ENCODE measurements at places on chromosomes 5 and 9.
A peak's percentile ranks its signal among the peaks of the same experiment; 100 is the strongest.

DNA sequence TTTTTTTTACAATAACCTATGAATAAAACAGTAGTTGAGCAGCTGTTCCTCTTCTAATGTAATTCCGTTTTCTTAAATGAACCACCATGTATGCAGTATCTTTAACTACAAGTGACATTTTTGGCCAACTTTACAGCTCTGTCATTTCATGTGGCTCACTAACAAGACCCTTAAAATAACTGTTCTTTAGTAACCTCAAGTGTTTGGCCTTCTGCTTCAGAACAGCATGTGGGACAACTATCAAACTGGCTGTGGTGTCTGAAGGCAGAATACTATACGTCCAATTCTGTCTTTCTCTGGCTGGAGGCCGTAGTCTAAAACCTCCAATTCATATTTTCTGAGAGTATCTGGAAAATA is 391.4 kb downstream of the NNT start:
- DNase-seq, result no peak
- H3K36me3 ChIP-seq, result no peaks in the 10 kb centered on the region
- H3K4me1 ChIP-seq, result peaks cover 25% of the 10 kb centered on the region
- H3K4me3 ChIP-seq, result no peak overlapping the region
- H3K27ac ChIP-seq, result no peak overlapping the region

GRCh38 chr5:5350101-5350500 is 72.4 kb upstream of the ICE1 start:
- no peak for DNase-seq
- no peaks in the 10 kb centered on the region for H3K27me3 ChIP-seq
- no peak overlapping the region for H3K4me3 ChIP-seq

GRCh38 chr5:177448244-177448950 is 1.8 kb downstream of the PRR7 start:
- H3K27me3 ChIP-seq, result no peaks in the 10 kb centered on the region
- no peak overlapping the region for H3K27ac ChIP-seq
- DNase-seq, result no peak

DNA sequence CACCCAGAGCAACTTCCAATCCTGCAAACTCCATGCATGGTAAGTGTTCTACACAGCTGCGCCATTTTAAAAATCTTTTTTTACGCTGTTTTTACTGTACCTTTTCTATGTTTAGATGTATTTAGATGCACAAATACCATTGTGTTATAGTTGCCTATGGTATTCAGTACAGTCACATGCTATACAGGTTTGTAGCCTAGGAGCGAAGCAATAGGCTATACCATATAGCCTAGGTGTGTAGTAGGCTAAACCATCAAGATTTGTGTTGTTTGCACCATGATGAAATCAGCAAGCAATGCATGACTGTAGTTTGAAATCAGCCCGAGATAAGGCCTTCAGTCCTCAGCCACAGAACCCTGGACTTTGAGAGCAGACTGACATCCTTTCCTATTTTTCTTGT is 101.2 kb downstream of the LIX1 start:
- H3K4me1 ChIP-seq, result no peaks in the 10 kb centered on the region
- H3K4me3 ChIP-seq, result no peak overlapping the region
- no peak overlapping the region for H3K27ac ChIP-seq
- DNase-seq, result no peak

DNA sequence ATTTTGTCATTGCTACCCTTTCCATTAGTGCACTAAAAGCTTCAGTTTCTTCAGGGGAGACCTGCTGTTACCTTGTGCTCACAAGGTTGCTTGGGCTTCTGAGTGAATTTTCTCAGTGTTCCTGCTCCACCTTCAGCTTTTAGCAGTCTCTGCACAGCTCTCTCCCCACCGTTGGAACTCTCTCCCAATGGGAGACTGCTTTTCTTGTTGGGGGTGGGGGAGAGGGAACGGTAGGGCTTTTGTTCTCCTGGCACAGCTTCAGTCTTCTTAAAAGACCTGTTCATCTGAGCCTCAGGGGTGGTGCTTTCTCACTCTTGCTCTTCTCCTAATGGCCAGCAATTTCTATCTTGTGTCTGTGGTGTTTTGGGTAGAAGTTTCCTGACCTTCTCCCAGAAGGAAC is 915.7 kb downstream of the EFNA5 start:
- no peak overlapping the region for H3K4me3 ChIP-seq
- no peaks in the 10 kb centered on the region for H3K27me3 ChIP-seq
- H3K4me1 ChIP-seq, result no peaks in the 10 kb centered on the region

DNA sequence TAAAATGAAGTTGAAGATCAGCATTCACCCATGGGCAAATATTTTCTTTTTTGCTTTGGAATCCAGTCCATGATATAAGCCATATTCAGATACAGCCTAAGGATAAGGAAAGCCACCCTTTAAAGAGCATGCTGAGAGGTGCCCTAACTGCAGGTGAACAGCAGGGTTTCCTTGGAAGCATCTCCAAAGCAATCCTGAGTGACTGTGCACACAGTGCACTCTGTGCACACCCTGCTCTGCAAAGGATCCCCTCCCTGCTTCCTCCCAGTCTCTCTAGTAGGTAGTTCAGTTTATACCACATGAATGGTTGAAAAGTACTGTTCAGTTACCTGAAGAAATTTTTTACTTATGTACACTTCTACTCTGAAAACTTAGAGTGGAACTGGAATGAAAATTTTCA is 491.4 kb downstream of the RASEF start:
- H3K27me3 ChIP-seq, result no peaks in the 10 kb centered on the region
- DNase-seq, result no peak
- no peaks in the 10 kb centered on the region for H3K4me1 ChIP-seq

DNA sequence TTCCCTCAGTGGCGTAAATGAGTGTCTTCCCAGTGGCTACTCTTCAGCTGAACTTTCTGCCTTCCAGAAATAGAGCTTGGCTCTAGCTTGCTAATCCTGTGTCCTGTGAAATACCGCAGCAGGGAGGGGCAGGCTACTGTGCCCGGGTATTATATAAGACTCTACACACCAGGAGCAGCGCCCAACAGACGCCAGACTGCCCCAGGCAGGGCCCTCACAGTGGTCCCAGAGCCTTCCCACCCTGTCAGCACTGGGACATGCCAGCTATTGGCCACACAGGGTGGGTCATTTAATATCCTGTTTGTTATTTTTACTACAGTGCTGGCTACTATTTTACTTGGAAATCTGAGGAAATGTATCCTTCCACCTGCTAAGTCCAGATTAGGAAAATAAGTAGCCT is 121.0 kb downstream of the FEM1C start:
- H3K4me3 ChIP-seq, result no peak overlapping the region
- H3K27ac ChIP-seq, result peak overlapping the region; percentile 5
- DNase-seq, result peak; percentile 55
- H3K36me3 ChIP-seq, result no peaks in the 10 kb centered on the region
- peaks cover 19% of the 10 kb centered on the region for H3K4me1 ChIP-seq

- no peaks in the 10 kb centered on the region for H3K4me1 ChIP-seq
- H3K4me3 ChIP-seq, result no peak overlapping the region
- no peak overlapping the region for H3K27ac ChIP-seq
- H3K36me3 ChIP-seq, result no peaks in the 10 kb centered on the region
These were observed 61.7 kb downstream of the GLRA1 start for GRCh38 chr5:151862811-151863472.

DNA sequence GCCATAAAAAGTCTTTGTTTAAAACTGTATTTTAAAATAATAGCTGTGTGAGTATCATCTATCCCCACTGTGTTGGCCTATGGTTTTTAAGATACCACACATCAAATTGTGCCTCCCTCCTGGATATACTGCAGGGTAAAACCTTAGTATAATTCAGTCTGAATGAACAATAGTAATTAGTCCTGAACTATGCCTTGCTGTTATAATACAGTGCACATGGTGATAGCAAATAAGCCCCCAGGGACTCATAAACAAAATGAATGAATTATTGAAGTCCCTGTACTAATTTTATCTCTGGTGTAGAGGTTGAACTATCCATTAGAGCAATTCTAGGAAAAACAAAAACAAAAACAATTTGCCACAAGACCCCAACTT is 142.7 kb upstream of the ADAMTSL1 start:
- H3K4me3 ChIP-seq, result no peak overlapping the region
- H3K4me1 ChIP-seq, result no peaks in the 10 kb centered on the region
- H3K36me3 ChIP-seq, result no peaks in the 10 kb centered on the region
- DNase-seq, result no peak

DNA sequence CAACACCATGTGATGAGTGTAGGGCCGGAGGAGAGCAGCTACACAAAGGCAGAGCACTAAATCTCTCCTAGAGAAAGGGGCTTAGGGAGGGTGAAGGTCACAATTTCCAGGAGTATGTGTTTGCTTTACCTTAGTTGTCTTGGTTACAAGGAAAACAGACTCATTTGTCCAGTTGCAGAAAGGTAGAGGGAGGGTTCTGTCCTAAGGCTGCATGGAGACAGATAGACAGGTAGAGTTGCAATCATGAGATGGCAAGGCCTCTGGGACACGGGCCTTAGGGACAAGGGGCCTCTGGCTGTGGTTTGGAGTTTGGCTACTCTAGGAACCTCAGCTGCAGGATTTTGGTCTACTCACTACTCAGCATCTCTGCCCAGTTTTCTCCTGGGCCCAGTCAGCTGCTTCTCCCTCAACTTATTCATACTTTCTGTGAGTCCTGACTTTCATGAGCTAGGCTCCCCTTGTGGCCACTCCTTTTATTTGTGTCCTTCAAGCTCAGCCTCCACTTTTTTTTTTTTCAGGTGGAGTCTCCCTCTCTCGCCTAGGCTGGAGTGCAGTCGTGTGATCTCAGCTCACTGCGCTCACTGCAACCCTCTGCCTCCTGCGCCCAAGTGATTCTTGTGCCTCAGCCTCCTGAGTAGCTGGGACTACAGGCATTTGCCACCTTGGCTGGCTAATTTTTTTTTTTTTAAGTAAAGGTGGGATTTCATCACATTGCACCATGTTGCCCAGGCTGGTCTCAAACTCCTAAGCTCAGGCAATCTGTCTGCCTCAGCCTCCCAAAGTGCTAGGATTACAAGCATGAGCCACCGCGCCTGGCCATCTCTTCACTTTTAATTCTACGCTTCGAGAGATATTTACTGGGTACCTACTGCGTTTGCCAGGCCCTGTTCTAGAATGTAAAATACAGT is 76.6 kb downstream of the PTPDC1 start:
- H3K4me3 ChIP-seq, result no peak overlapping the region
- H3K36me3 ChIP-seq, result no peaks in the 10 kb centered on the region
- H3K4me1 ChIP-seq, result peaks cover 14% of the 10 kb centered on the region
- H3K27ac ChIP-seq, result no peak overlapping the region

DNA sequence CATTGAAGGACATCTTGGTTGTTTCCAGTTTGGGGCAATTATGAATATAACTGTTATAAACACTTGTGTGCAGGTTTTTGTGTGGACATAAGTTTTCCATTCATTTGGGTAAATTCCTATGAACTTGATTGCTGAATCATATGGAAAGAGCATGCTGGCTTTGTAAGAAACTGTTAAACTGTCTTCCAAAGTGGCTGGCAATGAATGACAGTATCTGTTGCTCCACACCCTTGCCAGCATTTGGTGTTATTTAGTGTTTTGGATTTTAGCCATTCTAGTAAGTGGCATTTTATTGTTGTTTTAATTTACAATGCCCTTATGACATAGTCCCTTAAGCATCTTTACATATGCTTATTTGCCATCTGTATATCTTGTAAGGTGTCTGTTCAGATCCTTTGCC is 29.8 kb upstream of the UGT3A2 start:
- H3K27me3 ChIP-seq, result no peaks in the 10 kb centered on the region
- H3K4me1 ChIP-seq, result no peaks in the 10 kb centered on the region
- DNase-seq, result no peak
- H3K4me3 ChIP-seq, result no peak overlapping the region
- no peak overlapping the region for H3K27ac ChIP-seq
- H3K36me3 ChIP-seq, result no peaks in the 10 kb centered on the region

DNA sequence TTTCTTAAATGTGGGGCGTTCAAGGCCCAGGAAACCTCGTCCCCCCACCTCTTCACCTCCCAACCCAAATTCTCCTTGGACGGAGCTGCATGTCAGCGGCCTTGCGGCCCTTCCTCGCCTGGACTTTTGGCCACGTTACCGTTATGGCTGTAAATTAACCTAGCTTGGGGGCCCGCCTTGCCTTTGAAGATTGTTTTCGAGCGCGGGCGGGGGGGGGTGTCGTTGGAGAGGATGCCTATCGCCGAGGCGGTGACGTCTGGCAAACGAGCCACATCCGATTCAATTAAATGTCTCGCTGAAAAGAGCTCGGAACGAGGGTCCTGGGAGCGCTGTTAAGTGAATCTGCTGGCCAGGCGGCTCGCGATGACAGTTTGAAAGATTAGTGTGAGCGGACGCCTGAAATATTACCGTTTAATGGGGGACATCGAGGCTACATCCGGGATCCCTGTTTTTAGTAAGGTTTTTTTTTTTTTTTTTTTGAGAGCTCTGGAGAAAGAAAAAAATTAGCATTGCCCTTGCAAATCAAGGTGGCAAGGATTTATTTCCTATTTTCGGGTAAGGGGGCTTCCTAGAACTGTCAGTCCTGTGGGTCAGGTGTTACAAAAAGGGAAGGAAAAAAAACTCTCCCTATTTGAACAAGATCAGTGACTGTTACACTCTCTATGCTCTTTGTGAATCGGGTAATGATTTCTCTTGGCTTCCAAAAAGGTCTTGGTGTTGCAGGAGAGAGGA is 2.3 kb upstream of the NKX2-5 start:
- H3K36me3 ChIP-seq, result no peaks in the 10 kb centered on the region
- peaks cover 68% of the 10 kb centered on the region for H3K27me3 ChIP-seq
- no peak overlapping the region for H3K27ac ChIP-seq
- peaks cover 48% of the 10 kb centered on the region for H3K4me1 ChIP-seq
- no peak for DNase-seq

GRCh38 chr5:76590027-76590426 is 33.2 kb downstream of the F2RL2 start:
- no peak overlapping the region for H3K4me3 ChIP-seq
- H3K4me1 ChIP-seq, result no peaks in the 10 kb centered on the region
- H3K27me3 ChIP-seq, result no peaks in the 10 kb centered on the region
- no peak for DNase-seq

DNA sequence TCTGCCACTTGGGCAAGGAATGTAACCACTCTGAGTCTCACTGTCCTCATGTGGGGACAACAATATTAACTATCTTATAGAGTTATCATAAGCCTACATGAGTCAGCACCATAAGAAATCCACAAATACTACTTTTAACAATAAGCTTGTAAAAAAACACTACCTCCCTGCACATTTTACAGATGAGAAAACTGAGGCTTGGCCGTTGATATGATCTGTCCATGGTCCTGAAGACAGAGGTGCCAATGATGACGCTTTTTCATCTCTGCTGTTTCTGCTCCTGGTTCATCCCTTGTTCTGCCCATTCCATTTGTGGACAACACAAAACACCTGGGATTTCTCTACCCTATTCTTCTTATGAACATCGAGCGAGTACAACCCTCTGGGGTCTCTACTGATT is 23.4 kb upstream of the STRBP start:
- no peaks in the 10 kb centered on the region for H3K4me1 ChIP-seq
- no peak overlapping the region for H3K4me3 ChIP-seq
- no peaks in the 10 kb centered on the region for H3K36me3 ChIP-seq
- H3K27ac ChIP-seq, result no peak overlapping the region
- DNase-seq, result no peak
